ENCODE measurements at places on chromosomes 11 and 22. TPM values are rescaled to one million over a fixed set of nuclear protein-coding genes. Genes with fewer than 3 reads are reported as not detected.

The CEND1 gene
- total RNA-seq = 12.6 TPM

The FADS1 gene
- 25.9 TPM for total RNA-seq

The DUSP8 gene
- 0.33 TPM for total RNA-seq

The MIOX gene
- not detected for total RNA-seq

The LRRN4CL gene
- total RNA-seq = 3.8 TPM

The ADM2 gene
- 1.1 TPM for total RNA-seq

The JAML gene
- not detected for total RNA-seq
